Left cardiac atrium (tissue), 4 donors: ENCODE measurements at places on chromosomes 16 and 17. TPM values are rescaled to one million over a fixed set of nuclear protein-coding genes. Genes with fewer than 3 reads are reported as not detected.
A peak's percentile ranks its signal among the peaks of the same experiment; 100 is the strongest.

DNA sequence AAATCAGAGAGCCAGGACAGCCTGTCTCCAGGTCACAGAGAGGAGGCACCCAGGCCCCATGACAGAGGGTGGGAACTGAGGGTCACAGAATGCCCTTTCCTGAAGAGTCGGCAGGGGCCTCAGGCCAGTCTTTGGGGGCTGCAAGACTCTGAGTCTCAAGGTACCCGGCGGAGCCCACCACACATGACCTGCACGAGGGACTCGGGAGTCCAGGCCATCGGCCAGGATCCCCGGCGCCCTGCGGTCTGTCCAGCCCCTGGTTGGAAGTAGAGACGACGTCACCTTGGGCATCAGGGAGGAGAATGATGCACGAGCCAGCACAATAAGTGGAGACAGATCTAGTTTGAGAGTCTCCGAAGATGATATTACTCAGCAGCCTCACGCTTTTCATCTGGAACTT is 234.7 kb upstream of the SDK2 start:
- DNase-seq: no peak

The GAST gene
- total RNA-seq: not detected

DNA sequence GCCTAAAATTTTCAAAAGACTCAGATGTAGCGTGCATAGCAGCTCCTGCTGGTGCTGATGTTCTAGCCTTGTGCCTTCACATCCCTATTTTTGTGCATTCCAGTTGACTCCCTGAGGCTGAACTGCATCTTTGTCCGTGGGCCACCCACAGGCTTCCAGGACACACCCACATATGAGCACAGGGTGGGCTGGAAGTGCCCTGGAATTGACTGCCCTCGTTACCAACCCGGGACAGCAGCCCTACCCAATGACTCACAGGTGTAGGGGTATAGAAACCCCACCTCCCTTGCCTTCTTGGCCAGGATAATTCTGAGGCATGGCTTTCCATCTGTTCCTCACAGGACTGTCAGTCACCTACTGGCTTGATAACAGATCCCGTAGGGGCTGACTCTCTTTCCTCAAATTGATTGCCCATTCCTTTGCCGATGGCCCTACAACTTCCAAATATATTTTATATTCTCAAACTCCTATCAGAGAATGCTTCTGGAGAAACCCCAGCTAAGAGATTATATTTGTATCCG is 65.9 kb upstream of the CDH13 start:
- DNase-seq: no peak

DNA sequence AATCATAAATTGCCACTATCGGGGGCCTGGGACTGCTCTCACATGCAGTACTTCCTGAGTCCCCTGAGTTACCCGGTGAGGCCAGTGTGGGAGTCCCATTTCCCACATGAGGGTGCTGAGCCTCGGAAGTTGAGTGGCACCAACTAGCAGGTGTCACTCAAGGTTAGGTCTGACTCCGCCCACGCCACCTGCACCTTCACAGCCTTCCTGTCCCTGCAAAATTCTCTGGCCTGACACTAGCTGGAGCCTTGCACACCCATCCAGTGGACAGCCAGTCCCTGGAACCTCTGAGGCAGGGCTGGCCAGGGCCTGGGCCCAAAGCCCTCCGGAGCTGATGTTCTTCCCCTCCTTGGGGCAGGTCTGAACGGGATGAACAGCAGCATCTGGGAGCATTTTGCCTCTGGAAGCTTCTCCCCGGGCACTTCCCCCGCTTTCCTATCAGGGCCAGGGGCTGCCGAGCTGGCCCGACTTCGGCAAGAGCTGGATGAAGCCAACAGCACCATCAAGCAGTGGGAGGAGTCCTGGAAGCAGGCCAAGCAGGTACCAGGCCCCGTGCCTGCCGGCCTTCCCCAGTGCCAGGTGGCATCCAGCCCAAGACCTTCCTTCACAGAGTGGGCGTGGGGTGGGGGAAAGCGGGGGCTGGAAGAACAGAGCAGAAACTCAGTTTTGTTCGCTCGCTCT is 21.9 kb downstream of the UNC13D start:
- no peak for DNase-seq

- no peak for DNase-seq
Measured at GRCh38 chr16:649631-650030, 466 bp downstream of the WDR90 start.

GRCh38 chr16:49344401-49344800 is 29.2 kb upstream of the C16orf78 start:
- DNase-seq: no peak

GRCh38 chr16:30535777-30536190 is 1.1 kb upstream of the ZNF747 start:
- DNase-seq: peak; percentile 81

GRCh38 chr17:53472586-53472985 is 350.1 kb upstream of the KIF2B start:
- no peak for DNase-seq

GRCh38 chr16:21990381-21990944 is 10.5 kb downstream of the PDZD9 start:
- no peak for DNase-seq

DNA sequence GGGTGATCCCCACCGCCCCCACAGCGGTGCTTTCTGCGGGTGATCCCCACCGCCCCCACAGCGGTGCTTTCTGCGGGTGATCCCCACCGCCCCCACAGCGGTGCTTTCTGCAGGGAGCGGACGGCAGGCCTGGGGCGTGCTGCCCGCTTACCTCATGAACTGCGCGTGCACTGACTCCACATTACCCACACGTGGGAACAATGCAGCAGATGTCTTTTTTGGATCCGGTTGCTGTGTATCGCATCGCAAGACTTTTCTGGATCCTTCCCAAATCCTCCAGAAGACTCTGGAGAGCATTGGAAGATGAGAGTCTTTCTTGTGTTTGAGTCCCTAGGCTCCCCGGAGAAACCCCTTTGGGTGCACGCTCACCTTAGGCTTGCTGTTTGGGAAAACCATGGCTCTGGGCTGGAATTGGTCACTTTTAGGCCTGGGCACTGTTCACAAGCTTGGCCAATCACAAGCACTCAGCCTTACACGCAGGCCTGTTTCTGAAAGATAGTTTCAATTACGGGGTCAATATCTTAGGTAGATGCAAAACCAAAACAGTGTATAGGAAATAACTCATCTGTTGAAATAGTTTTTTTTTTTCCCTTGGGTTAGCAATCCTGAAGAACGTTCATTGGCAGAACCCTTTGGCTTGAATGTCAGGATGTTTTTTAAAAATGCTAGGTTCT is 201.8 kb downstream of the RPTOR start:
- no peak for DNase-seq

The ITGB4 gene
- total RNA-seq: 26.9 TPM

The ZNF646 gene
- total RNA-seq: 7.6 TPM

GRCh38 chr16:81723098-81723723 is 55.9 kb upstream of the PLCG2 start:
- no peak for DNase-seq

- no peak for DNase-seq
Measured at GRCh38 chr16:12305847-12306801, 329.6 kb downstream of the SNX29 start.

The CD300LF gene
- total RNA-seq: 0.44 TPM

The SPN gene
- total RNA-seq: 1.4 TPM

DNA sequence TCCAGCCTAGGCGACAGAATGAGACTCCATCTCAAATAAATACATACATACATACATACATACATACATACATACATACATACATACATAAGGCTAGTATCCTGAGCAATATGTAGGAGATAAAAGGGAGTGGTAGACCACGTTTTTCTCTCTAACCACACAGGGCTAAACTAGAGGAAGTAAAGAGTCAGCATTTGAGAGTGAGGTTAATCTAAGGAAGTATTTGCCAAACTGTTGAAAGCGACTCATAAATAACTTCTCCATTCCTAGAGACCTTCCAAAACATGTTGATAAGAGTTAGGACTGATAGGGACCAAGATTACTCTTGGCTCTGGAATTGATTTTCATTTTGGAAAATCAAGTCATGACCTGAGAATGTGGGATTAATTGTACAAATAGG is 68.9 kb downstream of the NEUROD2 start:
- no peak for DNase-seq

The TMEM92 gene
- 0.65 TPM for total RNA-seq

The C16orf92 gene
- not detected for total RNA-seq

The USP43 gene
- 0.24 TPM for total RNA-seq

The TEKT1 gene
- not detected for total RNA-seq

GRCh38 chr17:63196772-63197335 is 230.8 kb downstream of the TANC2 start:
- no peak for DNase-seq

- DNase-seq: no peak
Measured at GRCh38 chr17:4667166-4667565, 25.7 kb upstream of the ALOX15 start.

GRCh38 chr17:7423679-7424078 is 1.7 kb upstream of the SPEM2 start:
- no peak for DNase-seq

The DNASE1L2 gene
- total RNA-seq: 0.65 TPM

The ABCC12 gene
- not detected for total RNA-seq

GRCh38 chr16:188674-189073 is 8.4 kb downstream of the HBQ1 start:
- DNase-seq: no peak

- DNase-seq: no peak
Measured at GRCh38 chr16:965487-965886, 5.3 kb downstream of the LMF1 start.

DNA sequence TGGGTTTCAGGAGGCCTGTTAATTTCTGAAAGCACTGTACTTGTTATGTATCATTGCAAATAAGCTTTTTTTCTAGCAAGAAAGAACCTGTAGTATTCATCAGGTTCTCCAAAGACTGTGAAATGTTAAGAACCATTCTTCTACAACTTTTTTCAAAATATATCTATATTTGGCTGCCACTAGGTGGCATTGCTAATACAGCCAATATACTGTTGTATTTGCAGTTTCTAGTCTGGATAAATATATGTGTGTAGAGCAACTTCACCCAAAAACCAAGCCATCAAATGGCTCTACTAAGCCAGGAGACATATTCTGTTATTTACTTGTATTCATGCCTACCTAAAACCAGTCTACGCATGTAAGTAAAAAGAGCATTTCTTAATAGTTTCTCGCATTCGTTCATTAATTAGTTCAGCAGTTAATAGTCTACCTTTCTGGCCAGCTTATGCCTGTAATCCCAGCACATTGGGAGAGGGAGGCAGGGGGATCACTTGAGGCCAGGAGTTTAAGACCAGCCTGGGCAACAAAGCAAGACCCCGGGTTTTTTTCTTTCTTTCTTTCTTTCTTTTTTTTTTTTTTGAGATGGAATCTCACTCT is 39.5 kb downstream of the VMP1 start:
- DNase-seq: no peak

DNA sequence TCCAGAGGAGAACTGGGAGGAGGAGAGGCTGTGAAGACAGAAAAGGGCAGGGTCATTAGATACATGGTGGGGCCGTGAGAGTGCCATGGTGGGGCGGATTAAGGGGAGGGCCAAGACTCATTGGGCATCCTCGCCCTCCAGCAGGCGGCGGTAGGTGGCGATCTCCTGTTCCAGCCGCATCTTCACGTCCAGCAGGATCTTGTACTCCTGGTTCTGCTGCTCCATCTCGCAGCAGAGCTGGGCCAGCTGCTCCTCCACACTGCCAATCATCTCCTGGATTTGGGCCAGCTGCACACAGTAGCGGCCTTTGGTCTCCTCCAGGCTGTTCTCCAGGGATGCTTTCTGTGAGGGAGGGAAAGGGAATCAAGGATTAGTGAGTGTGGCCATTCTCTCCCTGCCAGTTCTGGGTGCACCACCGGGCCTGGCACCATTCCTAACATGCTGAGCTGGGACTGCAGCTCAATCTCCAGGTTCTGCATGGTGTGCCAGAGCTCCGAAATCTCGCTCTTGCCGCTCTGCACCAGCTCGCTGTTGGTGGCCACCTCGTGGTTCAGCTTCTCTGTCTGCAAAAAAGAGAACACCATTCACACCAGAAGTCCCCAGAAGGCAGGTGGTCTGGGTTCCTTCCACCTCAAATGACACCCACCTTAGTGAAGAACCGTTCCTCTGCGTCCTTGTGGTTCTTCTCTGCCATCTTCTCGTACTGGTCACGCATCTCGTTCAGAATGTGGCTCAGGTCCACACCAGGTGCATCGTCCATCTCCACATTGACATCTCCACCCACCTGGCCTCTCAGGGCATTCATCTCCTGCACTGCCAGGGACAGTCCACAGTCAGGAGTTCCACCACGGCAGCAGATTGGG is 129.0 kb downstream of the CCDC144A start:
- no peak for DNase-seq

- DNase-seq: no peak
Measured at GRCh38 chr17:42179911-42180410, 981 bp downstream of the KCNH4 start.

The RUNDC3A gene
- 1.0 TPM for total RNA-seq

DNA sequence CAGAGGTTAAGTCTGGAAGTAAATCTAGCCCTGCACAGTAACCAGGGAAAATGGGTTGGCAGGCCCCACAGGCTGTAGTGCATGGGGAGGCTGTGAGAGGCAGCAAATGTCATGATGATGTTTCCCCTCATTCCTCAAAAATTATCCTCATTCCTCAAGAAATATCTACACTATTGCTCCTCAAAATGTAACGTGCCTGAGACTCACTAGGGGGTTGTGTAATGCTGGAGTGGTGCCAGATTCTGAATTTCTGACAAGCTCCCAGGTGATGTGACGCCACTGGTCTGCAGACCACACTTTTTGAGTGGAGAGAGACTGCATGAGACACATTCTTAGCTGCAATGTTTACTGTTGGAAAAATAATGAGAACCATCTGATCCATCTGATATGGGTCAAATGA is 1.2 kb upstream of the MPP3 start:
- DNase-seq: no peak

GRCh38 chr17:17119533-17119932 is 77.3 kb downstream of the MPRIP start:
- DNase-seq: no peak

- no peak for DNase-seq
Measured at GRCh38 chr16:86327321-86327720, 183.0 kb upstream of the FOXF1 start.

The RCVRN gene
- not detected for total RNA-seq

The SGCA gene
- total RNA-seq: 96.3 TPM

DNA sequence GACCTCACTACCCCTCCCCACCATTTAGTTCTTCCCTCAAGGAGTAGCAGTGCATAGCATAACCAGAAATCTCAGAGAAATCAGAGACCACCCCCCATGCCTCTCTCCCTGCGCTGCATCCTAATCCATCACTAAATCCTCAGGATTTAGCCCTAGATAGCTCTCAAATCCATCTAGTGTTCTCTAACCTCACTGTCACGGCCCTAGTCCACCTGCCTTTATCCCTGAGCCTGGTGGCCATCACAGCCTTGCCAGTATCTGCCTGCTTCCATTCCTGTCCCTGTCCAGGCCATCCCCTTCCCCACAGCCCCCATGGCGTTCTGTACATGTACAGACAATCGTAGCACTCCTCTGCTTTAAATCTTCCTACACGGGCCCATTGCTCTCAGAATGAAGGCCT is 19.1 kb downstream of the CBLN1 start:
- no peak for DNase-seq

The TNP2 gene
- total RNA-seq: not detected
